Smooth muscle cell of the brain vasculature (primary cell): ENCODE measurements at places on chromosomes 3 and 15.

- DNase-seq: no peak
Observed at GRCh38 chr3:56145410-56145809, 322.9 kb downstream of the ERC2 start.

DNA sequence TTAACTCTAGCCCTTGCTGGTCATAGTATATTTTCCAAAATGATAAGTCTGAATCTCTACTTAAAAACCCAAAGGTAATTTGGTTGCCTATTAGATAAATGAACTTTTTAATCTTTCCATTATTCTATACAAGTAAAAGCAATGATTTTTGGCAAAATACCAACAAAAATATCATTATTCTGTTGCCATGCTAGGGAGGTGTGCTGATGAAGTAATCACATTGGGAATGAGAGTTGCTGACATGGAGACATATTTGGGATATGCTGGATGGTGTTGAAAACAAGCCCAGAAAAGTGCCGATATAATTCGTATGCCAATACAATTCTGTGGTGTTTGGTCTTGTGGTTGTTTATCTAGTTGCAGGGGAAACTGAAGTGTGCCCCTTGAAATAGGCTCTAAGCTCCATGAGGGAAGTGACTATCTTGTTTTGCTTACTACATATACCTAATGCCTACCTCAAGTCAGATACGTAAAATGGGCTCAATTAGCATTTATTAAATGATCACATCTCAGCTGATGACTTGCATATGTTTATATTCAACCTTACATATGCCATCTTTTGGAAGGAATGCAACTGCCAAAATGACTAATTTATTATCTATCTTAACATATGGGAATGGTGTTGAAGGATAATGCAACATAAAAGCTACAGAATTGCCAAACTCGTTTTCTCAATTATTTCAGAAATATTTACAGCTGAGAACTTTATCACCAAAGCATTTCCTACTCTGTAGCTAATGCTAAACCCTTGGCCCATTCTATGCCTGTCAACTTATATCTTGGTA, 5.8 kb downstream of the TOPBP1 start:
- DNase-seq: no peak

- DNase-seq: no peak
Observed at GRCh38 chr3:23422517-23422851, 219.4 kb downstream of the UBE2E2 start.

DNA sequence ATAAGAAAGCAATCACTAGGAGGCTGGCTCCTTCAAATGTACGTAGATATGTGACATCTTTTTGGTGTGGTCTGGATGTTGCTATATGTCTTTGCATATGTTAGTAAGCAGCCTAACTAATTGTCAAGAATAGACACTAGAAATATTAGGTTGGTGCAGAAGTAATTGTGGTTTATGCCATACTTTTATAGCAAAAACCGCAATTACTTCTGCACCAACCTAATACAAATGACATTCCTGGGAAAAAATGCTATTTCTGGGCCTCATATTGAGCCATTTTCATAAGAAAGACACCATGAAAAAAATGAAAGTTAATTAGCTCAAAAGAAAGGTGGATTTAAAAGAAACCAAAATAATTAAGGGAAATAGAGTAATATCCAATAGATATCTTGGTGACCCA, 555.8 kb downstream of the ZNF385D start:
- no peak for DNase-seq

GRCh38 chr3:23835802-23836201, 30.0 kb downstream of the UBE2E1 start:
- DNase-seq: no peak

- DNase-seq: no peak
Observed at GRCh38 chr3:112357930-112358780, 25.2 kb downstream of the CD200 start.

- DNase-seq: no peak
Observed at GRCh38 chr3:40608091-40608490, 83.3 kb downstream of the ZNF621 start.

- no peak for DNase-seq
Observed at GRCh38 chr3:12752809-12753208, 6.2 kb downstream of the TMEM40 start.

DNA sequence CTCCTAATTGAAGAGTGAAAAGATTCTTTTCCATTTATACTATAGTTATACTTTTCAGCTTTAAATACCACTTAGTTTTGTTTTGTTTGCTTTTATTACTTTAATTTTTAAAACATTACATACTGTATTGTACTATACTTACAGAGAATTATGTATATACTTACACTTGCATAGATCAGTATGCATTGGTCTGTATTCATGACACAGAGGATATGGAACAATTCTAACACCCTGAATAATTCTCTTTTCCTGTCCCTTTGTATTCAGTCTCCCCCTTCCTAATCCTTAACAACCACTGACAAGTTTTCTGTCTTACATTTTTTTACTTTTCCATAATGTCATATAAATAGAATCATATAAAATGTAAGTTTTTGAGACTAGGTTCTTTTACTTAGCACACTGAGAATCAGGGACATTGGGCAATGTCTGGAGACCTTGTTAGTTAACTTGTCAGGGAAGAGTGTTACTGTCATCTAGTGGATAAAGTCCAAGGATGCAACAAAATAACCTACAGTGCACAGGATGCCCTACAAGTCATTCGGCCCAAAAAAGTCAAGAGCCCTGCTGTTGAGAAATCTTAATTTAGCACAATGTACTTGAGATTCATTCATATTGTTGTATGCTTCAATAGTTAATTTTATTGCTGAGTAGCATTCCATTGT, 95.7 kb upstream of the MCTP2 start:
- no peak for DNase-seq

- DNase-seq: no peak
Observed at GRCh38 chr3:25960776-25961175, 170.9 kb downstream of the OXSM start.
